ENCODE measurements at places on chromosomes 2 and 18. TPM values are rescaled to one million over a fixed set of nuclear protein-coding genes. Genes with fewer than 3 reads are reported as not detected.

TMEM200C gene
- total RNA-seq: not detected

FABP1 gene
- total RNA-seq: not detected

REG3A gene
- total RNA-seq: not detected

NFATC1 gene
- 5.1 TPM for total RNA-seq

TGFA gene
- 8.7 TPM for total RNA-seq

NYAP2 gene
- not detected for total RNA-seq

TCF7L1 gene
- 10.3 TPM for total RNA-seq

CASP8 gene
- 40.4 TPM for total RNA-seq

CRYBA2 gene
- not detected for total RNA-seq

CCDC85A gene
- total RNA-seq: 0.10 TPM

PCBP1 gene
- 437 TPM for total RNA-seq

UPP2 gene
- not detected for total RNA-seq

SDC1 gene
- 223 TPM for total RNA-seq

RBKS gene
- 8.0 TPM for total RNA-seq

TRIM43B gene
- not detected for total RNA-seq

CHST10 gene
- total RNA-seq: 17.4 TPM

DES gene
- total RNA-seq: not detected

DTYMK gene
- 137 TPM for total RNA-seq

RGPD5 gene
- total RNA-seq: 4.3 TPM

MAB21L4 gene
- total RNA-seq: not detected

LIMS4 gene
- 0.56 TPM for total RNA-seq

PRKAG3 gene
- not detected for total RNA-seq

CACNB4 gene
- 0.32 TPM for total RNA-seq

CPS1 gene
- 6.2 TPM for total RNA-seq

DSG4 gene
- total RNA-seq: not detected

RAB17 gene
- total RNA-seq: 0.38 TPM

IER3IP1 gene
- total RNA-seq: 18.8 TPM

CLK1 gene
- total RNA-seq: 35.5 TPM

MOGAT1 gene
- total RNA-seq: not detected

TSPYL6 gene
- total RNA-seq: not detected

RAPH1 gene
- total RNA-seq: 6.8 TPM

RIT2 gene
- total RNA-seq: not detected

SLC11A1 gene
- 0.16 TPM for total RNA-seq

LYPD6 gene
- total RNA-seq: 0.07 TPM

ZNF385B gene
- total RNA-seq: not detected

HAAO gene
- total RNA-seq: not detected

CYBRD1 gene
- 35.6 TPM for total RNA-seq

EPHA4 gene
- total RNA-seq: 0.53 TPM

GPR155 gene
- total RNA-seq: 0.72 TPM

ERBB4 gene
- total RNA-seq: not detected

GPR45 gene
- not detected for total RNA-seq

SLC19A3 gene
- total RNA-seq: 3.1 TPM

ZNF396 gene
- 0.64 TPM for total RNA-seq

LBX2 gene
- total RNA-seq: 3.5 TPM

CTAGE1 gene
- not detected for total RNA-seq

CRYGC gene
- not detected for total RNA-seq

EDAR gene
- 0.02 TPM for total RNA-seq

LIMS1 gene
- total RNA-seq: 66.1 TPM

TYMS gene
- total RNA-seq: 170 TPM

C2orf92 gene
- 1.1 TPM for total RNA-seq

FAM228A gene
- not detected for total RNA-seq
